CD4-positive, alpha-beta T cell treated with Interleukin-6 at 100 ng/mL for 8 hours (primary cell): ENCODE measurements at places on chromosomes 5 and 9.

DNA sequence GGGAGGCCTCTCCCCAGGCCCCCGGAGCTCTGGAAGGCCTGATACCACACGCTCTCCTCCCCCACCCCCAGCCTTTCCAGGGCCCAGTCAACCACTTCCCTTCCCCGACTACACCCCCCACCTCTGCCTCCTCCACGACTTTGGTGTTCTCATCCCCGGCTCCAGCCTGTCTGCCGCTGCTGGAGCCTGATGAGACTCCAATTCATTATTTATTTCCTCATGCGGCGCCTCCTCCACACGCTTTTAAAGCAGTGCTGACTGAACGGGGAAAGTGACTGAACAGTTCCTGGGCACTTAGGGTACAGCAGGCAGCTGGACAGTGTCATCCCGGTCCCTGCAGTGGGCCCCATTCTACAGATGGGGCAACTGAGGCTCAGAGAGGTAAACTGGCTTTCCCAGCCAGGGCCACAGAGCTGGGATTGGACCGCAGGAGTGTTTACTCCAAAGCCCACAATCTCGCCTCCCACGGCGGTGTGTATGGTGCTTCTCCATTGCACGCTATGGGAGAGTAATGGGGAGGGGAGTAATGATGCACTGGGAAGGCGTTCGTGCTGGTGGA, 15.9 kb upstream of the RPL26L1 start:
- no peak for DNase-seq

- no peak for DNase-seq
These were observed 123.9 kb downstream of the FOCAD start for GRCh38 chr9:20808002-20808401.

GRCh38 chr5:72353046-72353445, 32.9 kb downstream of the PTCD2 start:
- DNase-seq = no peak

DNA sequence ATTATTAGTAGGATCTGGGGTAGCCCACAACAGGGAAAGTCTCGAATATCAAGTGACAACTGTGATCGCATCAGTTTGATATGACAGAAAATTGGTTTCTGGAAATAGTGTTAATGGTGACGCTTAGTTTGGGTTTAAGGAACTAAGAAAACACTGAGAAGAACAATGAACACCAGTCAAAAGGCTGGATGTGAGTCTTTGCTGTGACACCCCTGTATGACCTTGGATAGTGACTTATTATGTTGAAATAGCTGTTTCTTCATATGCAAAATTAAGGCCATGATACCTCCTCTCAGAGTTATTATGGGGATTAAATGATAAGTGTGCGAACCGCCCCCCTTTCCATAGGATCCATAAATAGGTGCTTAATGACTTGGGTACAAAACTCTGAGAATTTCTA, 926 bp downstream of the DNAJC25 start:
- DNase-seq = no peak

GRCh38 chr9:75170898-75171360, 82.6 kb downstream of the OSTF1 start:
- DNase-seq = no peak
